ENCODE measurements at places on chromosomes 16 and 17. TPM values are rescaled to one million over a fixed set of nuclear protein-coding genes. Genes with fewer than 3 reads are reported as not detected.

- no peak for DNase-seq
Observed at GRCh38 chr16:49399594-49400364, 26.2 kb downstream of the C16orf78 start.

The KIFC3 gene
- 31.9 TPM for total RNA-seq

GRCh38 chr16:14372471-14372870, 257.6 kb downstream of the PARN start:
- DNase-seq: no peak

GRCh38 chr16:57591870-57592485, 36.5 kb upstream of the ADGRG1 start:
- no peak for DNase-seq

- no peak for DNase-seq
Observed at GRCh38 chr16:23650674-23651416, 9.6 kb downstream of the DCTN5 start.

- no peak for DNase-seq
Observed at GRCh38 chr17:72590382-72590781, 469.6 kb downstream of the SOX9 start.

DNA sequence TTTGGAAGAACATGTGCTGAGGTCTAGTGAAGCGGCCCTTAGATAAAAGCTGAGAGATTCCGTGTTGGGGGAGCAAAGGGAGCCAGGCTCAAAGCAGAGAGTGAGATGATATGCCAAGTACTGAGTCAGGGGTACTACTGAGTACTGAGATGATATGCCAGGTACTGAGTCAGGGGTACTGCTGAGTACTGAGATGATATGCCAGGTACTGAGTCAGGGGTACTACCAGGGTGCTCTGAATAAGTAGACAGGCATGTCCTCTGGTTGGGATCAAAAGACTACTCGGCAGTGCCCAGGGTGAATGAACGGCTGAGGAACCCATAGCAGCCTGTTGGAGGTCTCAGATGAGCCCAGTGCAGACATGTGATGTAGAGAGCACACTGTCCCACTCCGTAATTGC, 239.0 kb downstream of the SOX9 start:
- DNase-seq: no peak

DNA sequence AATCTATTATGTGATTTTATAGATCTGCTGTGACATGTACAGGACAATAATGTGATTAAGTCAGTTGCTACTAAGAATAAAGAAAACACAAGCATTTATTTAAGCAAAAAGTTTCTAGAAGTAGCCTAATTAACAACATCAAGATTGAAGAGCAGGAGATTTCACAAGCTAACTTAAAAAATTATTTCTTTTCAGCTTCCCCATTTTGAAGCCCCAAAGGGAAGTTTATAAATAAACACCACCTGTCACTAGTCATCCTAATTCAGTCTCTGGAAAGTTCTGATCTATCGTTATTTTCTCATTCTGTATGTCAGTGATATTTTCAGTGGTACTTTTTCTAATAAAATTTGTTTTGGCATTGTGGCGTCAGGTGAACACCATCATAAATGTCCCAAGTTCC, 8.3 kb downstream of the CAPNS2 start:
- DNase-seq: no peak

The ACLY gene
- total RNA-seq: 222 TPM

GRCh38 chr17:32191306-32191705, 49.0 kb downstream of the RHOT1 start:
- DNase-seq: no peak

DNA sequence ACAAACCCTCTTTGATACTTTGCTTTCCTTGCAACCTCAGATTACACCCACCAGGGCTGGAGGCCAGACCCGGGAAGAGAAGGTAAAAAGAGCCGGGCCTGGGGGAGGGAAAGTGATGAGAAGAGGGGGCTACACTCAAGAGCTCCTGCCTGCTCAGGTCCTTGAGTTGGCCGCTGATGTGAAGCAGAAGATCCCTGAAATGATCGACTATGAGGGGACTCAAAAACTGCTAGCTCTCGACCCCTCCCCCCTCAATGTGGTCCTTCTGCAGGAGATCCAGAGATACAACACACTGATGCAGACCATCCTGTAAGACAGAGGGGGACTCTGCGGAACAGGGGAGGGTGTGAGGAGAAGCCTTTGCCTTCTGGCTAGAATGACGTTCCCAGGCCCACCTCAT, 2.8 kb upstream of the KDM6B start:
- no peak for DNase-seq

GRCh38 chr17:6464446-6465041, 20.3 kb downstream of the PIMREG start:
- no peak for DNase-seq
